ENCODE measurements at places on chromosomes 4 and X.

GRCh38 chr4:167100120-167100519, 134.2 kb downstream of the SPOCK3 start:
- no peak for DNase-seq

DNA sequence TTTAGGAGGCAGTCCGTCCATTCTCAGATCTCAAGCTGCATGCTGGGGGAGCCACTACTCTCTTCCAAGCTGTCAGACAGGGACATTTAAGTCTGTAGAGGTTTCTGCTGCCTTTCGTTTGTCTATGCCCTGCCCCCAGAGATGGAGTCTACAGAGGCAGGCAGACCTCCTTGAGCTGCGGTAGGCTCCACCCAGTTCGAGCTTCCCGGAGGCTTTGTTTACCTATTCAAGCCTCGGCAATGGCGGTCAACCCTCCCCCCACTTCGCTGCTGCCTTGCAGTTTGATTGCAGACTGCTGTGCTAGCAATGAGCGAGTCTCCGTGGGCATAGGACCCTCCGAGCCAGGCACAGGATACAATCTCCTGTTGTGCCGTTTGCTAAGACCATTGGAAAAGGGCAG, 10.7 kb upstream of the ADH5 start:
- no peak for DNase-seq

GRCh38 chrX:74536832-74537371, 77.5 kb downstream of the RLIM start:
- no peak for DNase-seq

DNA sequence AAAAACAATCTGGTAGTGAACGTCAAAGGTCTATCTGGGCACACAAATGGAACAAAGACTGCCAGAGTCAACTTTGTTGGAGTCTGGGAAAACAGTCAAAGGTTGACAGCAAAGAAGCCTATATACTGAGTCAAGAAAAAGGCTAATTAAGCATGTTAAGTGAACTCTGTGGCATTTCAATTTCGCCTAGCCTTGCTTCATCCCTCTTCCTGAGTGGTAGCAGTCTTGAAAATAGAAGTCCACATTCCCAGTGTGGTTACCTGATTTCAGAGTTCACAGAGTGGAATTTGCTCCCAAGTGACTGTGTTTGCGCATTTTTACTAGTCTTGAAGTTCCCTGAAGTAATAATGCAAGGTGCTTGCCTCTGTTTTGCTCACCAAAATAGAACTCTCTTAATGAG, 760.0 kb downstream of the FSTL5 start:
- no peak for DNase-seq

GRCh38 chr4:169398316-169398715, 127.6 kb upstream of the SH3RF1 start:
- no peak for DNase-seq

DNA sequence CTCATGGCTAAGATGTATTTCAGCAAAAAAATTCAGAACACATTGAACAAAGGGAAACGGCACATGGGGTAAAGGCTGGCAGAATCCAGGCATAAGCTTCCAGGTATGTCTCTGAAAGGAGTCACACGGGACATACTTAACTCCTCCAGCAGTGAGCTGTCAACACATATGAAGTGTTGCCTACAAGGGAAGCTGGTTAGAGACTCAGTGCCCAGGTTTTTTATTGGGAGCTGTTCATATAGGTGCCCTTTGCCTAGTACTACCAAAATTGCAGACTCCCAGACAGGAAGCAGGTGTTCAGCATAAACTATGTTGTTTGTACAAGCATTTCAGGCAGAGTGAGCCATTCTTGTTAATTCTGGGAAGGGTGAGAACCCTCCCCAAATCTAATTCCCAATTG, 77.4 kb upstream of the PUDP start:
- DNase-seq, result no peak

DNA sequence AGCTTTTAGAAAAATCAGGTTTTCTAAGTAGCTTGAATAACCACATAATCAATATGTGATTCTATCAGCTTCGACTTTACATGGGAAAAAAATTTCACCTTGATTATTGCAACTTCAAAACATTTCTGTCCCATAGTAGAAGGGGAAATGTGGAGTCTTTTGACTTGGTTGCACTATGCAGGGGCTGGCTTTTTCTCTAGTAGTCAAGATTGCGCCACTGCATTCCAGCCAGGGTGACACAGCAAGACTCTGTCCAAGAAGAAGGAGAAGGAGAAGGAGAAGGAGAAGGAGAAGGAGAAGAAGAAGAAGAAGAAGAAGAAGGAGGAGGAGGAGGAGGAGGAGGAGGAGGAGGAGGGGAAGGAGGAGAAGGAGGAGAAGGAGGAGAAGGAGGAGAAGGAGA, 84.9 kb downstream of the MAML3 start:
- DNase-seq, result no peak

- no peak for DNase-seq
These were observed 662.2 kb upstream of the BOD1L1 start for GRCh38 chr4:14289708-14290107.

DNA sequence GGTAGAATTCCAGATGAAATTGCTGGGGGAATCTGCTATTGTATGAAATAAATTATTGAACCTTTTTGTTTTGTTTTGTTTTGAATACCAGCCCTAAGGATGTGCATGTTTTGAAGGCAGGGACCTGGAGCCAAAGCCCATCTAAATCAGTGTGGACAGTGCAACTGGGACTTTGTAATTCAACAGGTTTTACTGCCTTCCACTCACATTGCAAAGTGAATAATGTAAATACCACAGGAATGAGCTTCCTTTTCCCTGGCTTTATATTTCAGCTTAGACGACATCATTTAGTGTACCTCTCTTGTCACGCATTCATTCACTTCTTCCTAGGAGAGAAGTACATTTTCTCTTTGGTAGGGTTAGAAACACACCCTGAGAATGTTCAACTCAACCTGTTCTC, 795.0 kb downstream of the CENPC start:
- no peak for DNase-seq

GRCh38 chr4:130395871-130396270, 1299.9 kb downstream of the C4orf33 start:
- no peak for DNase-seq

DNA sequence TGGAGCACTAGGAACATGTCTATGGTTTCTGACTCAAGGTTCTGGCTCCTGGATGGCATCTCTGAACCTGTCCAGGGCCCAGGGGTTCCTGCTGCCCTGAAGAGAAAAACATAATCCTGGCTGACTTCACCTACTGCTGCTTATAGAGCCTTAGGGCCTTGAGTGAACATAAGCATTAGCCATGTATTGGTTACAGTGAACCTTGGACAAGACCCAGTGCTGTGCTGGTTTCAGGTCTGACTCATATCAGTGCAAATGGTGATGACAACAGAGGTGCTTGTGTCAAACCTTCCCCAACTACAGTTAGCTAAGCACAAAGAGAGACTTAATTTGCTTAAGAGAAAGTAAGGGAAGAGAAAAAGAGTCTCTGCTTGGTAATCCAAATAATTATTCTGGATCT, 1047.2 kb downstream of the GLUD2 start:
- no peak for DNase-seq

DNA sequence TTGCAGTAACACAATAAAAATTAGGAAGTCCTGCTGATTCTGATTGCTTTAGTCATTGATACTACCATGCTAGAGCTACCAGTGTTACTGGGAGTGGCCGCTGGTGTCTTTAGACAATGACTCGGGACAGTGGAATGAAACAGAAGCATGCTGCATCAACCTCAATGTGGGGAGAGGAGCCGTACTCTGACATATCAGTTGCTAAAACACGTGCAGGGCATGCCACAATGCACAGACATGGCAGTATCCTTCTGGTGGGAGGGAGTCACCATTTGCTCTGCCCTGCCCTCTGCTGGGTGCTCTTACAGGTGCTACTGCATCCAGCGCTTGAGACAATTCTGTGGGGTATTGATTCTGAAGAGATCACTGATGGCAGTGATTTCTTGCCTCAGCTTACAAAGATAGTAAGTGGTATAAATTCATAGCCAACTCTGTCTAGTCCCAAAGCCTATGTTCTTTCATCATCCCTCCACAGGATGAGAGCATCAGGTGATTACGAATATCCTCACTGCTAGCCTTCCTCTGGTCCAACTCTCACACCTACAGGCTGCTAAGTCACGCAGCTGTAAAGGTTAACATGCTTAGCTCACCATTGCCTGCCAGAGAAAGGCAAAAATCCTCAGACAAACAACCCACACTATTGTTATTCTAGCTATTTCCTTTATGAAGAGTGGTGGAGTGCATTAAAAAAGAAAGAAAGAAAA, 43.7 kb downstream of the NSG1 start:
- peak; percentile 29 for DNase-seq

DNA sequence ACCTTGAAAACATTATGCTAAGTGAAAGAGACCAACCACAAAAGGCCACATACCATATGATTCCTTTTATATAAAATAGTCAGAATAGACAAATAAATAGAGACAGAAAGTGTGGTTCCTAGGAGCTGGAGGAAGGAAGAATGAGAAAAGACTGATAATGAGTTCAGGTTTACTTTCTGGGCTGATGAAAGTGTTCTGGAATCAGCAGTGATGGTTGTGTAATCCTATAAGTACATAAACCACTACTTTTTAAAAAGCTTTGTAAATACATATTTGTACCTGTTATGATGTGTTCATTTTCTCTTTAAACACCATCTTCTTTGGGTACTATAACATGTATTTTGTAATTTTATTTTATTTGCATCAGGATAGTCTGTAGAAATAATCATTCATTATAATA, 20.6 kb downstream of the PIR start:
- no peak for DNase-seq

- DNase-seq, result no peak
These were observed 14.3 kb downstream of the TENM3 start for GRCh38 chr4:182257503-182257902.

DNA sequence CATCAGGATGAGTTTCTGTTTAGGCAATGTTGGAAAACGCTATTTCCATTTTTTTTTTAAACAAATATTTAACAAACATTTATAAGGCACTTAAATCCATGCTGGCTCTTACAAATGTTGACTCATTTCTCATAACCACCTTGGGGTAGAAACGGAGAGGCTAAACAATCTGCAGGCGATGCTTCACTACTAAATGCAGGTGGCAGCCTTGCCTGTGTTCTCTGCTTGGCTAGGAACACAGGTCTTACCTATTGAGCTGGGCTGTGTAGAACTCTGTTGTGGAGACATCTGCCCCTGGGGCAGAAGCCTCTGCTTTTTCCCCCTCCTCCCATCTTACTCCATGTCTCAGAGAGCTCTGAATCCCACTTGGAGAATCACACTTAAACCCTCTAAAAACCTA, 1.4 kb upstream of the CXCL1 start:
- no peak for DNase-seq

DNA sequence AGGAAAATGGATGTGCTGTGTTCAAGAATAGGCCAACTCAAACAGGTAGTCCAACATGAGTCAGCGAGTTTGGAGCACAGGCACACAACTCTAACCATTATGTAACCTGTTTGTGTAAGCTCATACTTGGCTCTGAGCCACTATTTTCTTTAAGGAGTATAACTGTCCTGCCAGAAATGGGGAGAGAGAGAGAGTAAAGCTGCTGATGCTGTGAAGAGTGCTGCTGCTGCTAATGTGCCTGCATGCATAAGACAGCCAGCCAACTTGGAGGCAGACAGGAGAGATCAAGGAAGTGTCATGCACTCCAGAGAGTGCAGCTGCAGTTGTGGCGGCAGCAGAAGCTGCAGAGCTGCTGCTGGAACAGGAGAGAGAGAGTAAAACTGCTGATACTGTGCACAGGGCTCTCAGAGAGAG, 11.7 kb upstream of the STATH start:
- DNase-seq, result no peak

DNA sequence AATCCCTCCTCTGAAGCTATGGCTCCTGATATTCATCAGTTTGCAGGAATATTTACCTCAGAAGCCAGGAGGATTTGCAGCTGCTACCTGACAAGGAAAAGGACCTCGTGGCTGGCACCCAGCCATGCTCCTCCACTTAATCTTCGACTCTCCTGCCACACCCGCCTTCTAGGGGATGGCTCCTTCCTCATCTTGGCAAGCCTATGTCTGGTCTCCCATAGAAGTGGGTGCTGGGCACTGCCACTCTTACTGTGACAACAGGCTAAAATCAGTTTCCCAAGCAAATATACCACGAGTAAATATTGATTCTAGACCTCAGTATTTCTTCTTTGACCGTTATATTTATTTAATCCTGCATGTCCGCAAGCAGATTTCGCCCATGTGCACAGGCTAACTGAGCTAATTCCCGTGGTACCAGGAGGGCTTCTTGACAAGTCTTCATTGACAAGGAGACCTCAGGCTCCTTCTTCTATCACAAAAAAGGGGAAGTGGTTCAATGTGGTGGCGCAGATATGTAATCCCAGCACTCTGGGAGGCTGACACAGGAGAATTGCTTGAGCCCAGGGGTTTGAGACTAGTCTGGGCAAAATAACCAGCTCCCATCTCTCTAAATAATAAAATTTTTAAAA, 52.6 kb upstream of the DCTD start:
- DNase-seq, result no peak

- no peak for DNase-seq
These were observed 70.2 kb downstream of the CLDN22 start for GRCh38 chr4:183249854-183250253.

DNA sequence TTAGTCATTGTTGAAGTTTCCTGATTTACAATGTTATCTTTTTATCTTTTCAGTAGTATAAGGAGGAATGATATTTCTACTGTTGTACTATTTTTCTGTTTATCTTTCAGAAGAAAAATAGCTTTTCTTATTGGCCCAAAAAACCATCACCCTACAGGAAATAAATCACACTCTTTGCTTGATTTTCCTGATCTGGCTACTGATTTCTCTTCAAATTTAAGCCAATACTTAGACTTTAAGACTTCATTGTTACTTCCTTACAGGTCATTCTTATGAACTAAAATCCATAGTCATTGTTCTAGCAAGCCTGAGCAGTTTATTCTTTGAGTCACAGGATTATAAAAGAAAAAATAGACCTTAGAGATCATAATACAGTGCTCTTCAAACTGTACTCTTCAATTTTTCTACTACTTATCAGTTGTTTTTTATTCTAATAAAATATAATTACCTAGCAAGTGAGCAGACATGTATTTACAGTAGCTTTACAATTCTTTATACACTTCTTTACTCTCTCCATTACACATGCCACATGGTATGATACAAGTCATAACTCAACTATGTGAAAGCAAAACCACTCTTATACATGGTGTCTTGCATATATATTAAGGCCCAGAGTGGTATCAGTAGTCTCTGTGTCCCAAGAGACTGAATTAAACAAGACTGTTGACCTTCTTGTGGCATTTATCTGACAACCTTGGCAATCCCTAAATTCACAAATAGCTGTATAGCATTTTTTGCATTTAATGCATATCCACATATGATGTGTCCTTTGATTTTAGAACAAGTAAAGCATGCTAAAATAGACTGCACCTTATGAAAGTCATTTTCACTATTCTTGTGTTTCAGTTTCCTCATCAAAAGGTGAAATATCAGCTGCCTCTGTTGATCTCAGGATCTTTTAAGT, 47.9 kb downstream of the TET2 start:
- DNase-seq, result no peak

DNA sequence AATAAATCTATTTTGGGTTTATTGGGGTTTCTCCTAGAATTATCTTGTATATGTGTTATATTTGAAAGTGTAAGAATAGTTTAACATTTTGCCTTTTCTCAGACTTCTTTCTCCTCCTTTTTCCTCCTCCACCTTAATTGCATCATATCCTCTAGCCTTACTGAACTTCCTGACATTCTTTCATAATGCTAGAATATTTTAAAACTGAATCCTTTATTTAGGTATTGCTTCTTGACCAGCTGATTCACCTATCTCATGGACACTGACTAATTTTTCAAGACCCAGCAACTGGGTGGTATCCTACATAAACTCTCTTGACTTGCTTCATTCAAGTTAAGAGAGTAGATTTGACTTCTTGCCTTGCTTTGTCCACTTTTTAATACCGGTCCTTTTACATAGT, 1508.9 kb downstream of the STIM2 start:
- DNase-seq, result no peak
